ENCODE measurements at places on chromosomes 2 and 18.

DNA sequence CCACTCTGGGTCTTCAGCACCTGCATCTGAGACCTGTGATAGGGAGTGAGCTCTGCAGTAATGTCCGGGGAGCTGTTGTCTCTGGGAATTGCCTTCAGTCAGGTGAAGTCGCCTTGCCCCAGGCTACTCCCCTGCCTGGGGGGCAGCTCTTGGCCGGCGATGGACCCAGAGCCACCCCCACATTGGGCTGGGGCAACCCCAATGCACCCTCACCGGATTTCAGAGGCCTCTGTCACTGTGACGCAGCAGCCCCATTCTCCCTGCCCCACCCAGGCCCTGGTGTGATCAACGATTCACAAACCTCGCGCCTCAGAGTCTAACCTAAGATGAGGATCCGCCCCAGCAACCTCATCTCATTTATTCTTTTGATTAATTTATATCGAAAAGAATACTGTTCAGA, 303.6 kb downstream of the NDUFA10 start:
- DNase-seq: no peak

- DNase-seq: no peak
Measured at GRCh38 chr2:55063713-55064323, 13.6 kb upstream of the RTN4 start.

GRCh38 chr2:160315337-160315736, 115.3 kb upstream of the ITGB6 start:
- no peak for DNase-seq

DNA sequence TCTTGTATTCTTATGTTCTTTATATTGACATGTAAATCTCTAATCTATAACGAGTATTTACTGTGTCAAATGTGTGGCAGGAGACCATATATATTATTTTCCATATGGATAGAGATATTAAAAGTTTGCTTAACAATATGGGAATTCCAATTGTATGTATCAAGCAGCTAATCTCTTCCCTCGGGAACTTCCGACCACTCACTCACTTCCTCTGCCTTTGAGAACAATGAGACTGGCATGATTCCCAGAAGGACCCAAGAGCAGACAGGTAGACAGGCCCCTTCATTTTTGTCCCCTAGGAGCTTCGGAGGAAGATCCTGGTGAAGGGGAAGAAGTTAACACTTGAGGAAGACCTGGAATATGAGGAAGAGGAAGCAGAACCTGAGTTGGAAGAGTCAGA, 24.1 kb downstream of the PLCD4 start:
- DNase-seq: no peak

DNA sequence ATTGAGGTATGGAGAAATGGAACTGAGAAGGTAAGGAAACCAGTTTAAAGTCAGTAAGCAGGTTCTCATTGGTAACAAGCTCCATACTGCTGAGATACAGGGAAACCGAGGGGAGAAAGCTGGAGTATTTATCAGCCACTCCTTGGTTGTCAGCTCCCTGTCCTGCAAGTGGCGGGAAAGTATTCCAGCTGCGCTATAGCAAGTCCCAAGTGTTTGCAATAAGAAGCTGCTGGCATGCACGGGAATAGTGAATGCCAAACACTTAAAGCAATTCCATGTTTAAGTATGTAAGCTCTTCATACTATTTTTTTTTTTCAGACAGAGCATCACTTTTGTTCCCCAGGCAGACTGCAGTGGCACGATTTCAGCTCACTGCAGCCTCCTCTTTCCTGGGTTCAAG, 1601.1 kb downstream of the SUCLG1 start:
- DNase-seq: no peak

GRCh38 chr2:5766056-5766455, 73.9 kb downstream of the SOX11 start:
- no peak for DNase-seq

GRCh38 chr2:10517351-10518043, 69.4 kb upstream of the ODC1 start:
- DNase-seq: no peak

DNA sequence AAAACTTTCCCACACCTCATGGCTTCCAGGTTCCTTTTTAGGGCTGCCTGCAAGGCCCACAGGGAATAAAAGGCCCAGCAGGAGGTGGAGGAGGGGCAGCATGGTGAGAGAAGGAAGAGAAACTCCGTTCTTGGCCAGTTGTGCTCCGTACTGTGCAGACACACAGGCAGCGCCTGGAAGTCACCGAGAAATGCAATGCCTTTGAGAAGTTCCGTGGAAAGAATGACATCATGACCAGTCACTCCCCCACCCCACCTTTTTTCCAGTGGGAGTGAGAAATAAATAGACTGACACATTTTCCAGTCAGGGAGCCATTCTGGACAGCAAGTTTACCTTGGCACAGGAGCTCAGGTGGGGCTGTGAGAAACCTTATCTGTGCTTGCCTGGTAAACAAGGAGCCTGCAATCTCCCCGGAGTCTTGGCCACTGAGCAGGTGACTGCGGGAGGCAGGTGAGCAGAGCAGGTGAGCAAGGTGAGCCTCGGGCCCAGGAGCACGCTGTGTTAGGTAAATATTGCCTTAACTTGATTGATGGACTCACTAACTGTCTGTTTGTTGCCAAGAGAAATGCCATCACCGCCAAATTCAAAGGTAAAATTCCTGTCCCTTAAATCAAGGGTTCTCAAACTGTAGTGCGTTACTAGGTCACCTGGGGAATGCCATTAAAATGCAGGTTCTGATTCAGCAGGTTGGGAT, 13.5 kb upstream of the LBH start:
- DNase-seq: no peak

- no peak for DNase-seq
Measured at GRCh38 chr18:79809482-79810192, 11.9 kb downstream of the KCNG2 start.

DNA sequence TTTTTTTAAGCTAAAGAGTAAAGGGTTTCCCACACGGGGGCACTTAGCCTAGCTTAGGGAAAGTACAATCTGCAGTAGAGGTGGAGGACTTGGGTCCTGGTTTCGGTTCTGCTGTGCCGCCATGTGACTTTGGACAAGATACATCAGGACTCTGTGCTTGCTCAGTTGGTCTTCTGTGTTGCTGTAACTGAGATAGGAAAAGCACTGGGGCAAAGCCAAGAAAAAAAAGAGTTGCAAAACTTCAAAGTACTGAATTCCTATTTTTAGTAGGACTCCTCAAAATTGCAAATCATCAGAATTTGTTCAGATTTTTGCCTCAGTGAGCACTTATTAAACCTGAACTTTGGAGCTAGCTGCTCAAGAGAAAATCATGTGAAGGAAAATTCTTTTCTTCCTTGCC, 96.3 kb upstream of the STON1 start:
- DNase-seq: no peak

GRCh38 chr2:179512281-179513035, 247.8 kb upstream of the SESTD1 start:
- DNase-seq: no peak

DNA sequence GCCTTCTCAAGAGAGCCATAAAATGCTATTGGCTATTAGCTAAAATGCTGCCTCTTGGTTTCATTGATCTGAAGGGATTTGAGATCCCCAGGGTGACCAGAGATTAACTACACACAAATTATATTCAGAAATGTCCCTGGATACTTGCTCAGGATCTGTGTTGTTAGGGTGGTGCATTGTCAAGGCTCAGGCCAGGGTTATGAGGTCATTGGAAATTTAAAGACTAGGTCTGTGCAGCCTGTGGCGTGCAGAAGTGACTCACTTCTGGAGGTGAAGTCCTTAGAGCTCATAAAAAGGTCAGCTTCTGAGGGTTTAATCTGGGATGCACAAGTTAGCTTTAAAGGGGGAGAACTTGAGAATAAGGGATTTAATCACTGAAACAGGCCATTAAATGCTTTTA, 23.5 kb downstream of the LRRTM1 start:
- no peak for DNase-seq

DNA sequence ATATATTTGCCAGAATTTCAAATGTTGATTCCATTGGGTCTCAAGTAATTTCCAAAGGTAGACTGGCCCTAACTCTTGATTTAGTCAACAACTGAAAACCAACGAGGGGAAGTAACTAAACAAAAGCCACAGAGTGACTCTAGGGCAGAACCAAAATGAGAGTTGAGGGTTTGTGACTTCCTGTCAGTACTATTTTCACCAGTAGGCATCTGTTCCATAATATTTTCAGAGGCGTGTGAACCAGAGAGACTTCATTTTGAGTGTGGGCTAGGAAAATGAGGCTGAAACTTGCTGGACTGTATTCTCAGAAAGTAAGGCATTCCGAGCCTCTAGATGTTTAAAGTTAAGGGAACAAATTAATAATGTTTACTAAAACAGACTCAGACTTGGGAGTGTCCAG, 70.6 kb downstream of the GDF7 start:
- DNase-seq: no peak

- DNase-seq: no peak
Measured at GRCh38 chr2:105647731-105648130, 97.0 kb upstream of the NCK2 start.

DNA sequence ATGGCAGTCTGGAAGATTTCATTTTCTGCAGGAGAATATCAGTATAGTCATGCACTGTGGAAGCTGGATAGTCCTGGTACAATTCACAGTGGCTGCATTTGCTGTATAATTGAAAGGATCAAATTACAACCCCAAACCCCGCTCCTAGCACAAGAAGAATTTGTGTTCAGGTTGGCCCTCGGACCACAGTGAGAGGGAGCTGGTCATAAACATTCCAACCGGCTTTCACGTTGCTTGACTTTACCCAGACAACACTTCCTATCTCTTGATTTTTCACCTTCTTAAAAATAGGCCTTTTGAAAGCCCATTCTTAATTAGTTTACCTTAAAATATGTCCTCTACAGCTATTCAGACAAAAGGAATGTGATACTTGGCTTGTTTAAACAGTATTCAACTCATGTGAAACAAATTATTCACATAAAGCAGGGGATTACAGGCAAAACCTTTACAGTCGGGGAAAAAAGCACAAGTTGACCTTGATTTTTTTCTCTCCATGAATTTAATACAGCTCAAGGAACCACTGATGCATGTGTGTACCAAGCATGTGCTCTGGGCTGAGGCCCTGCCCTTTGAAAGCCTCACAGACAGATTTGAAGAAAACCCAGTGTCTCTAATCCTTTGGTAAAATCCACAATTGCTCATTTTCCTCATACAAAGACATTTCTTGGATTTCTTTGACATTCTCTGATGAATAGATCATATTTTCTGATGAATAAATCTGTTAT, 143.0 kb upstream of the SOX11 start:
- DNase-seq: no peak

- DNase-seq: no peak
Measured at GRCh38 chr18:73688851-73689711, 458.6 kb downstream of the FBXO15 start.

DNA sequence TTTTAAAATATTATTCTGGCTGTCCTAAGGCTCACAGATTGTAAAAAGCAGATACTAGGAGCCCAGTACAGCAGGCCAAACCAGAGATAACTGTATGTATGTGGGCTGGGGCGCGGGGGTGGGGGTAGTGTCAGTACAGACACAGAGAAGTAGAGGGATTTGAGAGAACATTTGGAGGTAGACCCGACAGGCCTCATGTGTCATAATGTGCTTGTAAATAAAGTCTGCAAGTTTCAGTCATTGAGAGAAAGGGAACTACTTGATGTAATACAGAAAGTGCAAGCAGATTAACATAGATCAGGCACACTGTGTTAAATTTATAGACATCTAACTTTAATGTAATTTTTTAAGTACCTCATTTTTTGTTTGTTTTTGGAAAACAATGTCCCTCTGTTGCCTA, 7.4 kb upstream of the POLI start:
- no peak for DNase-seq

- no peak for DNase-seq
Measured at GRCh38 chr2:241273210-241274020, 42.1 kb downstream of the HDLBP start.

DNA sequence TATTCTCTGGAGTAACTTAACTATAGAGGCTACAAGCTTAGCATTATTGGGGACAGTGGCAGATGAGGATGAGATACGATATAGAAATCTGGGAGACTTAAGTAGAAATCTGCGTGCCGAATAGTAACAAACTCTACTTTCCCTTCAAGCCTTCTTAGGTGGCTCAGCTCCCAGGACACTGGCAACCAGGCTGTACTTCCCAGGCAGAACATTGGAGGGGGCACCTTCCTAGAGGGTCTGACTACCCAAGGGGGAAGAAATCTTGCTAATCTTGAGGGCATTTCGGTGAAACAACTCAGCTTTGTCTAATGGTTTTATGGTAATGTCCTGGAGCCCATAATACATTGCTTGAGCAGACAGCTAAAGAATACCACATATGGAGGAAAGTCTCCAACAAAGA, 126.2 kb upstream of the DTNA start:
- no peak for DNase-seq

DNA sequence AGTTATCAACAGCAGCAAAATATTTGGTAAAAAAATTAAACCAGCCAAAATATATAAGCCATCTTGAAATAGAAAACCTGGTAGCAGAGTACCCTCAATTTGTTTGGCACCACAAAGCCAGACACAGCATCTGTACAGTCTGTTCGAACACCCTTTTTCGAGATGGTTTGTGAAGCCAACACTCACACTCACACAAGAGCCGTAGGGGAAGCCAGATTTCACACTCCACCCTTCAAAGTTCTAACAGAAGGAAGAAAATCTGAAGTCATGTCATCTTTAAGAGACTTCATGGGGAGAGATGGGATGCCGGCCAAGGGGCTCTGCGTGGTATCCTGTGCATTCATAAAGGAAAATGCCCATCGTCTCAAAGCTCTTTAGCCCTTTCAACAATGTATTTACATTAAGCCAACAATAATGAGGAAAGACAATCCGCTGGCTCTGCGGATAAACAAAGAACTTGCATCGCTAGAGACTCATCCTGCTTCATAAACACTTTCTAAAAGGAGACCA, 451.5 kb upstream of the CHST9 start:
- DNase-seq: no peak

DNA sequence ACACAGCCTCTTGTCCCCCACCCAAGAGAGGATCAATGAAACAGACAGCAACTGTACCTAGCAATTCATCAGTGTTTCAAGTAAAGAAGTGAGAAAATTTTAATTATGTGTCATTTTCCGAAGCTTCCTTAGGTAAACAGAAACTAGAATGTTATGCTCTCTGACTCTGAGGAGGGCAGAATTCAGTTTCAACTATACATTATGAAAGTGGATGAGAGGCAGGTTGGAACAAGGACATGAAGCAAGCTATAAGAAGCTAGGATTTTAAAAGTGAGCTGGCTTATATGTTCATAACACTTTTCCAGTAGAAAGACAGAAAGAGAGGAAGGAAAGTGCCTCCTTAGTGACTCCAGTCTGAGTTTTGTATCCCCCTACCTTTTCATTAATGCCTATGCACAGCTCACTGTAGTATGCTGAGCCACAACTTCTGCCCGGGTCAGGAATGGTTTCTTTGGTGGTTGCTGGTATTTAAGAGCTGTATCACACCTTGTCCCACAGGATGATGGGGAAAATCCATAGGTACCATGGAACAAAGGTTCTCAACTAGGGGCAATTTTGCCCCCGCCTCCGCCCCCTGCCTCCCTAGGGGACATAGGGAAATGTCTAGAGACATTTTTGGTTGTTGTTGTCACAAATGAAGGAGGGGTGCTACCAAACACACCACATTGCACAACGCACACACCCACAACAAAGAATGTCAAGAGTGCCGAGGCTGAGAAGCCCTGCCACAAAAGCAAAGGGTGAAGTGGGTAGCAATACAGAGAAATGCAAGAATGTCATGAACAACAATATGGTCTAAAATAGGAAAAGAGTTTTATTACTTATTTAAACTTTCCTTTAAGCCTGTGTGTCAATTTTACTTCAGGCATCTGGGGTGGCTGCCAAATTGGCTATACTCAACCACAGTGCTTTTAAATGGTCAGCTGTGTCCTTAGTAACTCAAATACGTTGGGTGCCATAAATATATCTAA, 161.0 kb upstream of the ZFP36L2 start:
- no peak for DNase-seq

Data from stimulated activated CD8-positive, alpha-beta memory T cell treated with anti-CD3 and anti-CD28 coated beads, Interleukin-7, amount 100 ng/mL, for 4 hours (primary cell).